ENCODE measurements at places on chromosomes 5 and 9. TPM values are rescaled to one million over a fixed set of nuclear protein-coding genes. Genes with fewer than 3 reads are reported as not detected.

DNA sequence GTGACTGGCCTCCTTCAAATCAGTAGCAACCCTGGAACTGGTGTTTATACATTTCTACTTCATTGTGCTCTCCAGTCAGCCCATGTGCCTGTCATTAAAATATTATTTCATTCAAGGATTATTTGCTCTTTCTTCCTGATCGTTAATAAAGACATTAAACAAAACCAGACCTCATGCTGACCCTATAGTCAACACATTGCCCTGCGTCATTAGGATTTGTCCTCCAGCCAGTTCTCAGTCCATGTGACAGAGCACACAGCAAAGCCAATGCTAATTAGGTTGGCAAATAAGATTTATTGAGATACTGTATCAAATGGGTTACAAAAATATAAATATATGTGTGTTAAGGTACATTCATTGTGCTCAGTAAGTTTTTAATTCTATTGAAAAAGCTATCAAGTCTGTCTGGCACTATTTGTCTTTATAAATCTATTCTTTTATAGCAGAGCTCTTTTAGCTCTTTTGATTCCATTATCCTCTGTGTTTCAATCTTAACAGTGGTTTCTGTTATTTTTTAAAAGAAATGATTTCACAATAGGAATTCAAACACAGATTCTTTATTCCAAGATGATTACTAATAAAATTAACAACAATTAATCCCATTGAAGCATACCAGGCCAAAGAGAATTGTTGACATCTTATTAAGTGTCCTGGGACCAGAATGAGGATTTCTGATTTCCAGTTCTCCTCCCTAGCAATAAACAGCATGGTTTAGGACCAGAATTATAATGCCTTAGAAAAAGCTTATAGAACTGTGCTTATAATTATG lies 209.4 kb upstream of the RGMB start:
- no peak for DNase-seq

DNA sequence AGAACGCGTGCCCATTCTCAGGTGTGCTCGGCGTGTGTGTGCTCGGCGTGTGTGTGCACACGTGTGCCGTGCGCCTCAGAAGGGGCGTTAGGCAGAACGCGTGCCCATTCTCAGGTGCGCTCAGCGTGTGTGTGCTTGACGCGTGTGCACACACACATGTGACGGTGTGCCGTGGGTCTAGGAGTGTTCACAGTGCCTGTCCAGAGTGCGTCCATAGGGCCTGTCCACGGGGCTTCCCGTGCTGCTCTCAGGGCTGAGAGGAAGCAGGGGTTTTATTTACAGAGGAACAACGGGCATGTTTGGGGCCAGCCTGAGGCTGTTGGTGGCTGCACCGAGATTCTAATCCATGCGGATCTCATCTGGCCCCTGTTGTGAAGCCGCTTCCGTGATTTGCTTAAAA lies 14.2 kb upstream of the AHRR start:
- no peak for DNase-seq

GRCh38 chr5:67935908-67936566 lies 279.5 kb upstream of the PIK3R1 start:
- no peak for DNase-seq

GRCh38 chr5:150603052-150603451 lies 37.4 kb upstream of the SYNPO start:
- no peak for DNase-seq

GRCh38 chr5:4375640-4376039 lies 764.5 kb upstream of the ADAMTS16 start:
- no peak for DNase-seq

ESM1 gene
- 0.18 TPM for total RNA-seq

FOXD4L6 gene
- not detected for total RNA-seq

All from activated T-cell treated with anti-CD3 and anti-CD28 coated beads, Interleukin-2, amount 50 U/mL, for 4 hours (primary cell).